SW 1271 (cell line): ENCODE measurements at places on chromosomes 3 and 15.
A peak's percentile ranks its signal among the peaks of the same experiment; 100 is the strongest.

DNA sequence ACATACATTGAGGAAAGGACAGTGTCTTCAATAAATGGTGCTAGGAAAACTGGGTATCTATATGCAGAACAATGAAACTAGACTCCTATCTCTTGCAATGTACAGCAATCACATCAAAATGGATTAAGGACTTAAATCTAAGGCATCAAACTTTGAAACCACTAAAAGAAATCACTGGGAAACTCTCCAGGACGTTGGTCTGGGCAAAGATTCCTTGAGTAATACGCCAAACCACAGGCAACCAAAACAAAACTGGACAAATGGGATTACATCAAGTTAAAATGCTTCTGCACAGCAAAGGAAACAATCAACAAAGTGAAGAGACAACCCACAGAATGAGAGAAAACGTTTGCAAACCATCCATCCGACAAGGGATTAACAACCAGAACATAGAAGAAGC, 14.5 kb downstream of the LAMP3 start:
- no peak for DNase-seq

DNA sequence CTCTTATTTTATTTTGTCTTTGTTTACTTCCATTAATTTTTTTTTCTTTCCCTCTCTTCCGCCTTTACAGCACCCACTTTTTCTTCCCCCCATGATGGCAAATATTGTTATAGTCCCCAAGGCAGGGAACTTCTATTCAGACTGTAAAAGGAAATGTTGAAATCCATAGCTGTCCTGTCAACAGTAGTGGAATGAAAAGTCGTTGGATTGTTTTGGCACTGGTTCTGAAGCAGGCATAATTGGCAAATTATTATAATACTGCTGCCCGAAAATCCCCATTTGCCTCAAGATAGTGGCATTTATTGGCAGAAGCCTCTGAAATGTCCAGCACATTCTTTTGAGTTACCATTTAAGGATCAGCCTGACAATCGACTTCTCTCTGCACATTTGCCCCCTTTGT, 150.6 kb downstream of the TPRG1 start:
- no peak for DNase-seq

GRCh38 chr3:133268726-133269134, 131.1 kb upstream of the BFSP2 start:
- no peak for DNase-seq

- DNase-seq: peak; percentile 29
These were observed 734 bp downstream of the TBL1XR1 start for GRCh38 chr3:177196456-177197040.

DNA sequence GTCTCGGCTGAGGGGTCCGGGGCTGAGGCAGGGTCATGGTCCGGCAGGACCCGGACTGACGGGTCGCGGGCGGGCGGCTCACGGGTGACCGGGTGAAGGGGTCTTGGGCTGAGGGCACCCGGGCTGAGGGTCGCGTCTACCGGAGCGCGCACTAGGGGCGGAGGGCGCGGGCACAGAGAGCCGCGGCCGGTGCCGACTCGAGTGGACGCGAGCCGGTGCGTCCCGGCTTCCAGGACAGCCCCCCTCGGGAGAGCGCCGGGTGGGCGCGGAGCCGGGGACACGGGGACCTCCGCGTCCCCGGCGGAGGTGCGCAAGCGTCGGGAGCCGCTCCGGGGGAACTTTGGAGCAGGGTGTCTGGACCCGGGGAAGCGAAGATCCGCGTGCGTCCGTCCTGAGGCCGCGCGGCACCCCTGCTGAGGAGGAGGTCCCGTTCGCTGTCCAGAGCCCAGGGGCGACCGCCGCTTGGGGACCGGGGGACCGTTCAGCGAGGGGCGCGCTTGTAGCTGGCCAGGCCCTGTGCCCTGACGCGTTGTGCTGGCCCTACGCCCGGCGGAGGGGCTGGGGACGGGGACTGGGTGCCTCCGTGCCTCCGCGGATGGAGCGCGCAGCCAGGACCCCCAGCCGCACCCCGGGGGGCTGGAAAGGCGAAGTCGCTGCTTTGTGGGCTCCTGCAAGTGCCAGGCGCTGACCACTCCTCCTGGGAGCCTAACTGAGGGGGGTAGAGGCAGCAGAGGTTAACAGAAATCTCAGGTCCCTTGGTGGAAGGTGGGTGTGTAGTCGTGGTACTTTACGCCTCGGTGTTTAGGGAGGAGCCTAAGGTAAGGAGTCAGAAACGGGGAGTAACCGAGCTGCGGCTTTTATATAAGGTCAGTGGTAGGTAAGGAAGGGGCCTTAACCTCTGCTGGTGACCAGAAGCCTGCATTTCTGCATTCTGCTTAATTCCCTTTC, at the start of gene PPARG:
PPARG (plus strand) TSS at position 889 of the 948 bp plus-strand sequence. CDS start 90,642 bp downstream, outside the sequence.
- no peak for DNase-seq

DNA sequence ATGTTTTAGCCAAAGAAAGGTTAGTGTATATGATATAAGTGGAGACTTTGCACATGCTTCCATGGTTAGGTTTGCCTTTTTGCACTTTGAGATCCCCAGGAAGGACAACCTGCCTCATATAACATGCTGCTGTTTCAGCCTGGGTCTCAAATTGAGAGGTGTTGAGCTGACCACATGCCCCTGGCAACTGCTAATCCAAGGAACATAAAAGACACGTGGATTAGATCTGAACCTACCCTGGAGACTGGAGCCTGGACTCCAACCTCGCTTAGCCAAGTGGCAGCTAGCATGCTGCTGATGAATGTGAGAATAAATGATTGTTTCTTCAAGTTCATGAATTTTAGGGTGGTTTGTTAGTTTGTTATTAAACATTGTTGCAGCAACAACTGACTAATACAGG, 301.8 kb upstream of the TBC1D5 start:
- no peak for DNase-seq

GRCh38 chr15:58165661-58166060, 27.5 kb downstream of the AQP9 start:
- no peak for DNase-seq

- DNase-seq: no peak
These were observed 24.8 kb upstream of the SLC25A38 start for GRCh38 chr3:39358333-39358732.

DNA sequence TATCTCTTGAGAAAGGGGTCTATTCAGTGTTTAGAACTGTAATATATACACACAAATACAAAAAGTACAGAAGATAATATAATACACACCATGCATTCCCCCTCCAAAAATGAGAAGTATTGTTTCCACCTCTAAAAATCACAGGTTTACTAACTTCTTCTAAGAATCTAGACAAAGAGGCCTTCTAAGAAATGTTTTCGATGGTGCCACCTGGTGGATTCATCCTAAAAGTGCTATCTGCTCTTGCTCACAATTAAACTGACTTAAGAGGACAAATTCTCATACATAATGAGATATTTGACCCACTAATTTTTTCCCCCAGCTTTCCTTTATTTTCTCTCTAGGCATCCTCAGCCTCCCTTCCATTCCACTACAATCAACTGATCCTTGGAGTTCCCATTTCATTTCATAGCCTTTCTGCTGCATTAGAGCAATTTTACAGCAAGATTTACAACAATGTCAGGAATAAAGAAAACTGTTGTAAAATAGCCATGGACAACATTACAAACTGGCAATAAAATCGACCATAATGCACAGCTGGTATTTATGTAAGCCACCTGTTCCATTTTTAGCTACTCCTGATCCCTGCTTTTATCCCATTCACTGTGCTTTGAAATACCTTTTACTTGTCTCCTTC, 124.6 kb downstream of the ARRDC4 start:
- DNase-seq: peak; percentile 71

DNA sequence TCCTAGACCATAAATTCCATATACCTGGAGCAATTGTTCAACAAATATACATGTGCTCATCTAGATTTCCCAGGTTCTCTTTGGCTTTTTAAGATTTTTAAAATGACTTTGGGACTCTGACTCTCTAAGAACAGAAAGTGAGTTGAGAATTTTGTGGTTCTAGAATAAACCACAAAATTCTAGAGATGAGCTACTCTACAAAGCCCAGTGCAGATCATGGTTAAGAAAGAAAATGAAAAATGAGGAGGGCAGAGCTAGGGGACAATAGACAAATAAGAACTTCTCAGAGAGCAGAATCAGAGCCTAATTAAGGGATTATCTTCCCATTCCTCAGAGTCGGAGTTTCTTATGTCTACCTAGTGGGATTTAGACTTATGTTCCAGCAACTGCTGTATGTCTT, 694.7 kb downstream of the ZNF385D start:
- DNase-seq: no peak

- DNase-seq: no peak
These were observed 16.9 kb downstream of the CSPG4 start for GRCh38 chr15:75695634-75696310.

- no peak for DNase-seq
These were observed 2.6 kb downstream of the ZBTB47 start for GRCh38 chr3:42655980-42656679.

DNA sequence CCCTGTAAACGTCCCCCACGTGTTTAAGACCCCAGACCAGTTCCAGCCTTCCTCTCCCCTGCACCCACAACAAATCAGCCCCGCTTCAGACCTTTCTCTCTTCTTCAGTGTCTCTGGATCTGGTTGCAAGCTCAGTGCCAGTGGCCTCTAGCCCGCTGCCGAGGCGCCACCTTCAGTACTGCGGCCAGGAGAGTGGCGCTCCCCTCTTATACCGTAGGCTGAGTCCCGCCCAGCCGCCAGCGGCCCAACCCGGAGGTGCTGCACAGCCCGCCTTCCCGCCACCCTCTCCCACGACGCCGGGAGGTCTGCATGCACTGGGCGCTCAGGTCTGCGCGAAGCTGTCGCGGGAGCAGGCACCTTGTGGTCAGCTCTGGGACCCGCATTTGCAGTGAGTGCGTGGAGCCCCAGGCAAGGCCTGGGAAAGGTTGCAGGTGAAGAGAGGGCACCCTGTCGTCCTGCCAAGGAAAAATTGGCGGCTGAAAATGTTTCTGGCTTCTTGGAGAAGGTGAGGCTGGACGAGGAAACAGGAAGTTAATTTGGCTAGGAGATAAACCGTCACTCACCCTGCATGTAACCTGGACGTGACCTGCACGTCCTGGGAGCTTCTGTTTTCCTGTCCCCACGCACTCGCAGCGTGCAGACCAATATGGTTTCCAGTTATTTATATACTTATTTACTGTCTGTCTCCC, at the start of gene C2CD4B:
C2CD4B (minus strand) TSS at position 182 of the 689 bp plus-strand sequence. CDS start 301 bp downstream, outside the sequence.
- DNase-seq: no peak
